ENCODE measurements at places on chromosomes 7 and 10.

DNA sequence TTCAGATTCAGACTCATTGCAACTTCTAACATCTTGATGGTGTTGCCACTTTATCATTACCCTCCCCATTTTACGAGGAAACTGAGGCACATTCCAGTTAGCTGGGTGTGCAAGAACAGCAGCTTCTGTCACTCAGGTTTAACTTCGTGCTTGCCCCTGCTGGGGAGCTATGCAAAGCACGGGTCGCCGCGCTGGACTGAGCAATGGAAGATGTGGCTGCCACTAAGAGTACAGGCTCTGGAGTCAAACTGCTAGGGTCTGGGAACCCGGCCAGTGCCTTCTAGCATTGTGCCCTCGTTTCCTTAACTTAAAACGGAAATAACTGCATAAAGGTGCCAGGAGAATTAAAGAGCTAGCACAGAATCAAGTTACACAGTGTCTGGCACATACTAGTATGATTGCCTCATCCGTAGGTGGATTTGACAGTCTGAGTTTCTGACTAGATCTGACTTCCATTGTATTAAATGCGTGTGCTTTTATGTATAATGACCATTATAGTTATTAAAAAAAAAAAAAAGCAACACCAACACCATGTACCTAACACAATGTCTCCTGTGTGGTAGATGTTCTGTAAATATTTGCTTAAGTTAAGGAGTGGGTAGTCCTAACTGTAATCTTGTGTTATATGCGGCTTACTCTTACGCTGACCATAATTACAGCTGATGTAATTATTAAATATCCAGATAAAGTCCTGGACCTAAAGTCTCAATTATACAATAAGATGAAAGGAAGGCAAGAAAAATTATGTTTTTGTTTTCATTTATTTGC lies 842 bp downstream of the ZNF22 start:
- peak; percentile 93 for DNase-seq

- no peak for DNase-seq
Measured at GRCh38 chr7:48295296-48295971, 124.2 kb downstream of the ABCA13 start.

DNA sequence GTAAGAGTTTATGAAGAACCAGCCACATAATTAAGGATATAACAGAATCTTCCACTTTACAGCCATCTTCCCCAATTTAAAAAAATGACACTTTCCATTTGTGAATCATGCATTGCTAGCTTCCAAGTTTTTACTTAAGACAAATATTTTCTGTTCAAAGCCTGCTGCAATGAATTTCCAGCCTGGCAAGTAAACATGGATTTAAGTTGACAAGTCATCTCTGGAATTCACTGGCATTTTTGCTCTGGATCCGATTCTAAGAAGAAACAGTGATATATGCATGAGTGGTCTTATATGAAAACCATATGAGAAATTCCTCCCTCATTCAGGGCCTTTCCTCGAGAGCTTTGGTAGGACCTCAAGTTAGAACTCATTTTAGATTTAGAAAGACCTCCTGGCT lies 116.1 kb upstream of the CDCA7L start:
- no peak for DNase-seq

DNA sequence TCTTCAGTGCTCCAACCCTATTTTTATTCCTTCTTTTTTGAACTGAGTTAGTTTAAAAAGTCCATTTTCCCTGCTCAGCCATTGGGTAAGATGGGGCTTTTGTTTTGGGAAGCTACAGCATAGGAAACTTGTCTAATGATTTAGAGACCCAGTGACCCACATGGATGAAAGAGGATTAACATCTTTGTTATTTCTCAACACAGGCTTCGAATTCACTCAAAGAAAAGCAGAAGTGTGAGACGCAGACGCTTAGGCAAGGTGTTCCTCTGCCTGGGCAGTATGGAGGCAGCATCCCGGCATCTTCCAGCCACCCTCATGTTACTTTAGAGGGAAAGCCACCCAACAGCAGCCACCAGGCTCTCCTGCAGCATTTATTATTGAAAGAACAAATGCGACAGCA lies 152.0 kb downstream of the HDAC9 start:
- DNase-seq: no peak
